ENCODE measurements at places on chromosomes 5 and 9. TPM values are rescaled to one million over a fixed set of nuclear protein-coding genes. Genes with fewer than 3 reads are reported as not detected.

The PDGFRB gene
- total RNA-seq = 113 TPM

- no peak overlapping the region for H3K4me3 ChIP-seq
- H3K4me1 ChIP-seq = no peaks in the 10 kb centered on the region
- H3K36me3 ChIP-seq = no peaks in the 10 kb centered on the region
- DNase-seq = no peak
- H3K27me3 ChIP-seq = peaks cover 4% of the 10 kb centered on the region
Observed at GRCh38 chr5:35203403-35203802, 26.9 kb downstream of the PRLR start.

- no peaks in the 10 kb centered on the region for H3K27me3 ChIP-seq
- no peak for DNase-seq
- no peaks in the 10 kb centered on the region for H3K36me3 ChIP-seq
- no peak overlapping the region for H3K4me3 ChIP-seq
- no peaks in the 10 kb centered on the region for H3K4me1 ChIP-seq
Observed at GRCh38 chr5:178310130-178310865, 77.7 kb upstream of the PHYKPL start.

DNA sequence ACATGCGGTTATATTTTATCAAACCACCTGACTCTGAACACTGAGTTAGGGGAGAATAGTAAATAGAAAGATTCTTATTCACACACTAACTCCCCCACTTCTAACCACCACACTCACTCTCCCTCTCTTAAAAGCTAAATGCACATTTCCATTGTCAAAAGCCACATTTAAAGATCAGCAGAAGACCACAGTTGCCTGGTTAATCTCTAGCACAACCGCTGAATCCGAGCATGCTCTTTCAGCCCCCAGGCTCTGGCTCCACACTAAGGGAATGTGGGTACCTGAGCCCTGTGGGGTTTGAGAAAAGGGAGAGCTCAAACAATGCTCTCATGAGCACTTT, 35.7 kb downstream of the PFDN1 start:
- peak overlapping the region; percentile 11 for H3K27ac ChIP-seq
- H3K4me1 ChIP-seq = peaks cover 18% of the 10 kb centered on the region
- no peak overlapping the region for H3K4me3 ChIP-seq
- peaks cover 17% of the 10 kb centered on the region for H3K36me3 ChIP-seq
- DNase-seq = no peak

GRCh38 chr5:2220741-2221140, 338.0 kb upstream of the IRX4 start:
- H3K36me3 ChIP-seq = no peaks in the 10 kb centered on the region
- no peak overlapping the region for H3K27ac ChIP-seq
- no peak overlapping the region for H3K4me3 ChIP-seq

- H3K4me3 ChIP-seq = no peak overlapping the region
- no peaks in the 10 kb centered on the region for H3K27me3 ChIP-seq
- no peak overlapping the region for H3K27ac ChIP-seq
- no peak for DNase-seq
- H3K36me3 ChIP-seq = no peaks in the 10 kb centered on the region
- peaks cover 7% of the 10 kb centered on the region for H3K4me1 ChIP-seq
Observed at GRCh38 chr9:134338394-134339182, 12.3 kb downstream of the RXRA start.
